Tibial artery (tissue), 4 donors: ENCODE measurements at places on chromosomes 16 and 17.

DNA sequence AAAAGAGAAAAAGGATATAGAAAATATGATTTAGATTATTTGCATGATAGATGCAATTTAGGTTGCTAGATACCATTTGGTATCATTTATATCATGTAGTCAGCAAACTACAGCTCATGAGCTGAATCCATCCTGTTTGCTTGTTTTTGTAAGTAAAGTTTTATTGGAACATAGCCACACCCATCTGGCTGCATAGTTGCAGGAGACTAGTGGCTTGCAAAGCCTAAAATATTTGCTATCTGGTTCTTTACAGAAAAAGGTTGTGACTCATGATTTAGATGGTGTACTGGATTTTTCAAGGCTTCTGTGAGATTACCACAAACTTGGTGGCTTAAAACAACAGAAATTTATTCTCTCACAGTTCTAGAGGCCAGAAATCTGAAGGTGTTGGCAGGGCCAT lies 49.9 kb downstream of the MAP2K4 start:
- no peaks in the 10 kb centered on the region for H3K27me3 ChIP-seq
- H3K4me1 ChIP-seq = no peaks in the 10 kb centered on the region
- H3K36me3 ChIP-seq = peaks cover 5% of the 10 kb centered on the region
- no peak overlapping the region for H3K4me3 ChIP-seq
- DNase-seq = no peak

DNA sequence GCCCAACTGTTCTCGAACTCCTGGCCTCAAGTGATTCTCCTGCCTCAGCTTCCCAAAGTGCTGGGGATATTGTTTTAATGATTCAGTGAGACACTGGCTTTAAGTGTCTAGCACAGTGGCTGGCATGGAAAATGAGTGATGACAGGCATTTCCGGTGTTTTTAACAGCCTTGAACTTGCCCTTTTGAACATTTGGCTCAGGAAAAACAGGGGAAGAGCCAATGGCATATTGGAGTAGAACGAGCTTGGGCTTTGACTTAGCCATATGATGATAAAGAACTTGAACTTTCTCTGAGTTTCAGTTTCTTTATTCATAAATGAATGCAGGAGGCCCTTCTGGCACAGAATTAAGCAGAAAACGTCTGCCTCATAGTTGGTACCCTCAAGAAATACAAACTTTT lies 145.0 kb upstream of the HS3ST4 start:
- H3K27ac ChIP-seq = no peak overlapping the region
- DNase-seq = no peak
- no peaks in the 10 kb centered on the region for H3K36me3 ChIP-seq
- no peaks in the 10 kb centered on the region for H3K27me3 ChIP-seq
- no peak overlapping the region for H3K4me3 ChIP-seq

DNA sequence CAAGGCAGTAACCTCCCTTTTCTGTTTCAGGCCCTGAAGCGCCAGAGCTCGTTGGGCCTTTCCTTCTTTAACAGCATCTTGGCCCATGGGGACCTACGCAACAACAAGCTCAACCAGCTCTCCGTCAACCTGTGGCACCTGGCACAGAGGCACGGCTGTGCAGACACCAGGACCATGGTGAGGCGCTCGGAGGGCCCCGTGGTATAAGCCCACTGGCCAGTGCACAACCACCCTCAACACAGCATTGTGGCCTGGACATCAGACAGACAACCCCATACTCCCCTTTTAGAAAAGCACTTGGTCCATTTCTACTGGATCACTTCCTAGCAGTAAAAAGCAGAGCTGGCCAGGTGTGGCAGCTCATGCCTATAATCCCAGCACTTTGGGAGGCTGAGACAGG lies 18.6 kb downstream of the KNOP1 start:
- H3K36me3 ChIP-seq = peaks cover 43% of the 10 kb centered on the region
- no peak overlapping the region for H3K4me3 ChIP-seq
- H3K4me1 ChIP-seq = peaks cover 6% of the 10 kb centered on the region
- DNase-seq = no peak
- H3K27ac ChIP-seq = no peak overlapping the region

GRCh38 chr17:72878975-72879660 lies 213.4 kb downstream of the SLC39A11 start:
- H3K4me1 ChIP-seq = no peaks in the 10 kb centered on the region
- DNase-seq = no peak
- peaks cover 7% of the 10 kb centered on the region for H3K36me3 ChIP-seq
- H3K4me3 ChIP-seq = no peak overlapping the region
- H3K27ac ChIP-seq = no peak overlapping the region

DNA sequence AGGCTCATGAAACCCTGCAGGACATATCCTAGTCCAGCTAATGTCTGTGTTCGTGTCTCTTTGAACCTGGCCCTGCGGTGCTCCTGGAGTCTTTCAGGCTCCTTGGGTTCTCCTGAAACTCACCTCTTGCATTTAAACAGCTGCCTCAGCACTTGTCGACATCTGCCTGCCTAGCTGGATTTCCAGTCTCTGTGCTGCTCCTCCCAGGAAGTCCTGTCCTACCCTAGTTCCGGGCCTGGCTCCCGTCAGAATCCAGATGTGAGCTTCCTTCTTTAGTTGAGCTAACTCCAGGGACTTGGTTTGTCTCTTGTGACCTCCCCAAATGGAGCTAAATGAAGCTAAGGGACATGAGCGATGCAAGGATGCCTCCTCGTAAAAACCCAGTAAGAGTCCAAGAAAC lies 155.2 kb upstream of the PIRT start:
- no peaks in the 10 kb centered on the region for H3K27me3 ChIP-seq
- H3K36me3 ChIP-seq = no peaks in the 10 kb centered on the region
- no peak for DNase-seq
- no peak overlapping the region for H3K4me3 ChIP-seq
- H3K27ac ChIP-seq = no peak overlapping the region
- no peaks in the 10 kb centered on the region for H3K4me1 ChIP-seq

DNA sequence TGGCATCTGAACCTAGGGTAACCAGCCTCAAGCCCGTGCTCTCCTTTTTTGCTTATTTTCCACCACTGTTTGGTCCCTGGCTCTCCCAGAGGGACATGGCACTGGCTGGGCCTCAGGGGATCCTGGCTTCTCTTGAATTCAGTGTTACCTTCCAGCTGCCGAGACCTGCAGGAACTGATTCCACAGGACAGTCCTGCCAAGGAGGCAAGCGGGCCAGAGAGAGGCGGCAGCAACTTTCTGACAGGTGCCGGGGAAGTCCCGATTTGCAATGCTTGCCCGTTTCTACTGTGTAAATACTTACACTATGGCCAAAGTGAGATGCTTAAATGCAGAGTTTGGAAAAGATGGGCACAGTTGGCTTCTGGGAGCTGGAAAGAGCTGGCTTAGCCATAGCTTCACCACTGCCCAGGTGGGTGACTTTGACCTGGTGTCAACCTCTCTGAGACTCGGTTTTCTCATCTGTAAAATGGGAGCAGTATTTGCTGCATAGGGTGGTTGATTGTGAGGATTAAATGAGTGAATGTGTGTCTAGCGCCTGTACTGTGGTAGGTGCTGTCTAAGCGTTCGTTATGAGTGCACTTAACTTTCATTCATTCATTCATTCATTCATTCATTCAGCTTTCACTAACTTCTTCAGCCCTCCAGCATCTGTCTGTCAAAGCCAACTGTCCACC lies 124.9 kb downstream of the CMIP start:
- DNase-seq = no peak
- peaks cover 32% of the 10 kb centered on the region for H3K4me1 ChIP-seq
- H3K4me3 ChIP-seq = no peak overlapping the region
- no peaks in the 10 kb centered on the region for H3K27me3 ChIP-seq
- no peaks in the 10 kb centered on the region for H3K36me3 ChIP-seq

DNA sequence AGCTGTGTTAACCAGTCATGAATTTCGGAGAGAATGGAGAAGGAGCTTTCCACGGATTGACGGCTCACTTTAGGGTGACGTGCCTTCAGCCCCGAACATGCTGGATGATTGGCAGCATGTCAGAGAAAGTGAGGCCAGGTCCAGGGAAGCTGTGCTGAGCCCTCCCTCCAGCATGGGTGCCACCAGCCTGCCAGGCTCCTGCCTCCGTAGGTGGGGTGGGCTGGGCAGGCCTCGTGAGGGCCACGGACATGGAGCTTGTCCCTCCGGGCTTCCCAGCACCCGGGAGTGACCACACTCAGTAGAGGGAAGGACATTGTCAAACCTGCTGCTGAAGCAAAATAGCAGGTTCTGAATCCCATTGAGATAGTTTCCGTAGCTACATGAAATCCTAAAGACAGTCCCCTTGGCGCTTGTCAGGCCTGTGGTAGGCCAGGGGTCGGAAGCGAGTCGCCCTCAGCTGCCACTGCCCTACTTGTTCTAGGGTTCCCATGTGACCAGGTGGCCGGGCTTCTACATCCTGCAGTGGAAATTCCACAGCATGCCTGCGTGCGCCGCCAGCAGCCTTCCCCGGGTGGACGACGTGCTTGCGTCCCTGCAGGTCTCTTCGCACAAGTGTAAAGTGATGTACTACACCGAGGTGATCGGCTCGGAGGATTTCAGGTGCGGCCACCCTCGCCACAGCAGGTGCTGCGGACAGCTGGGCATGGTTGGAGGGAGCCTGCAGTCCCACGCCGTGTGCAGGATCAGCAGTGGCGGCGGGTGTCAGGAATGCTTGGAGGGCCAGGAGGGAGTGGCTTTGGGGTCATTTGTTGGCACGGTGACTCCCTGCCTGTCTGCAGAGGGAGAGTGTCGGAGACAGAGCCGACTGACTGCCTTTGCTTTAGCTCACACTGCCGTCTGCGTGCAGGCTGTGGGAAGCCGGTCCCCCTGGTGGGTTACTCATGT lies 72.3 kb downstream of the SEC14L1 start:
- no peak for DNase-seq
- no peak overlapping the region for H3K27ac ChIP-seq
- H3K27me3 ChIP-seq = no peaks in the 10 kb centered on the region

DNA sequence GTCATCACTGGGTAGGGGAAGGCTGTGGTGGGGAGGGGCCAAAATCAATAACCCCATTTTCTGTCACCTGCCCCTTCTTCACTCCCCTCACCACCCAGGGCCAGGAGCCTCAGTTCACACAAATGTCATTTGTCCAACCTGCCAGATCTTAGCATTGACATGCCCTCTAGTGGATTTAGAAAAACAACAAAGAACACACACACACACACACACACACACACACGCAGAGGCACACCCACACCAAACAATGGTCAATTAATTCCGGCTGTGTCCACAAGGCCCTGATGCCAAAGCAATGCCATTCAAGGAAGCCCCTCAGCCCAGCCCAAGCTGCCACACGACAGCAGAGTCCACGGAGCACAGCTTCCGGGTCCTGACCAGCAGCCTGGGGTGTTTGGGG lies 68.4 kb downstream of the NOG start:
- no peak for DNase-seq
- no peak overlapping the region for H3K4me3 ChIP-seq
- H3K4me1 ChIP-seq = no peaks in the 10 kb centered on the region
- no peak overlapping the region for H3K27ac ChIP-seq

DNA sequence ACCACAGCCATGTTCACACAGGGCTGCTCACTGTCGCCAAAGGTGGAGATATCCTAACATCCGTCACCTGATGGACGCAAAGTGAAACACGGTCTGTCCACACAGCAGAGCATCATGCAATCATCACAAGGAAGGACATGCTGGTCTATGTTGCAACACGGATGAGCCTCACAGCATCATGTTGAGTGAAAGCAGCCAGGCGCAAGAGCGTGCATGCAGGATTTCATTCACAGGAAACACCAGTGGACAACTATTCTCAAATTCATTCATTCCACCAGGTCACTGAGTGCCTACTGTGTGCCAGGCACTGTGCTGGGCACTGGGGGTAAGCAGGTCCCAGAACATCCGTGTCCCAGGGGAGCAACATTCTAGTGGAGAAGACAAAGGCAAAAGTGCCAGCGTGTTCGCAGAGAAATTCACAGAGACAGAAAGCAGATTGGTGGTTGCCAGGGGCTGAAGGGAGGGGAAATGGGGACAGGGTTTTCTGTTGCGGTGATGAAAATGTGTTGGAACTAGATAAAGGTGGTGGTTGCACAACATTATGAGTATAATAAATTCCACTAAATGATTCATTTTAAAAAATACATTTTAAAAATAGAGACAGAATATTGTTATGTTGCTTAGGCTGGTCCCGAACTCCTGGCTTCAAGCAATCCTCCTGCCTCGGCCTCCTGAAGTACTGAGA lies 22.7 kb upstream of the KCNJ12 start:
- no peaks in the 10 kb centered on the region for H3K27me3 ChIP-seq
- DNase-seq = peak; percentile 64
- no peak overlapping the region for H3K4me3 ChIP-seq
- no peaks in the 10 kb centered on the region for H3K4me1 ChIP-seq

- DNase-seq = no peak
- H3K27me3 ChIP-seq = no peaks in the 10 kb centered on the region
Measured at GRCh38 chr17:33421933-33422332, 128.8 kb upstream of the ASIC2 start.

GRCh38 chr17:64327201-64327930 lies 63.3 kb downstream of the PECAM1 start:
- H3K4me1 ChIP-seq = no peaks in the 10 kb centered on the region
- no peaks in the 10 kb centered on the region for H3K36me3 ChIP-seq
- no peak for DNase-seq

DNA sequence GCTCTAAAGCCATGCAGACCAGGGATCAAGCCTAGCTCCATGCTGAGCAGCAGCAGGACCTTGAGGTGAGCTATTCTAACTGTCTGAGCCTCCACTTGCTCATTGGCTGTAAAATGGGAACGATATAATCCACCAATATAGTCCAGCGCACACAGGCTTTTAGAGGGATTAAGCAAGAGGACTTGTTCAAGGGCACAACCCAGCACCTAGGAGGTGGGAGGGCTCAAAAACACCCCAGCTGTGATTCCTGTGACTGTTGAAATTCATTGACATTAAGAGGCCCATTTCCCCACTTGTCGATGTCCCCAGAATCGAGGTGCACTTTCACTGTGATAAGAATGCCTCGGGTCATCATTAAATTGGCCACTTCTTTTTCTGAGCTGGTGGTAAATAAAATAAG lies 4.1 kb downstream of the USH1G start:
- no peak overlapping the region for H3K4me3 ChIP-seq
- no peak overlapping the region for H3K27ac ChIP-seq
- H3K4me1 ChIP-seq = peaks cover 13% of the 10 kb centered on the region
- H3K36me3 ChIP-seq = no peaks in the 10 kb centered on the region
- peaks cover 5% of the 10 kb centered on the region for H3K27me3 ChIP-seq

DNA sequence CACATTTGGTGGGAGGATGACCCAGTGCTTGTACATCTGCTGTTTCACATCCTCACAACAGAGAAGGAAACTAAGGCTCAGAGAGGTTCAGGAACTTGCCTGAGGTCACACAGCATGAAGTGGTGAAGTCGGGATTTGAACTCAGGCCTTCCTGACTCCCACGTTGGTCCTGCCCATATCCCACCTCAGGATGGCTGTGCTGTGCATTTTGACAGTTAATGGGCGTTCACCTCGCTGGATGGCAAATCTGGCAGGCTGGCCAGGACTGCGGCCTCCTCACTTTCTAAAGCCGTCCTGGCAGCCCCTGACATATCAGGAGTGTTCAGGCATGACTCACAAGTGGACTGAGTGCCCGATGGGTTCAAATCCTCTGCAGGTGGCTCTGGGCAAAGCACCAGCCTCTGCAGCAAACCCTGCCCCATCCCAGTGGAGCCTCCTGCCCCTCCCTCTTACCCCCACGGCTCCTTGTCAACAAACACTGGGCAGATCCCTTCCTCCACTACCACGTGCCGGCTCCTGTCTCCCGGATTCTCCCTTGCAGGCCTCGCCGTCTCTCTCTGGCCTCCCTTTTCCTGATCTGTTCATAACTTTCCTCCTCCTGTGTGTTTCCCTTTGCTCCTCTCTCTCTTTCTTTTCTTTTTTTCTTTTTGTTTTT lies 29.2 kb downstream of the SOCS3 start:
- no peak for DNase-seq
- no peak overlapping the region for H3K27ac ChIP-seq
- H3K4me3 ChIP-seq = no peak overlapping the region
- no peaks in the 10 kb centered on the region for H3K27me3 ChIP-seq
